ENCODE measurements at places on chromosomes 6 and 20.
A peak's percentile ranks its signal among the peaks of the same experiment; 100 is the strongest.

DNA sequence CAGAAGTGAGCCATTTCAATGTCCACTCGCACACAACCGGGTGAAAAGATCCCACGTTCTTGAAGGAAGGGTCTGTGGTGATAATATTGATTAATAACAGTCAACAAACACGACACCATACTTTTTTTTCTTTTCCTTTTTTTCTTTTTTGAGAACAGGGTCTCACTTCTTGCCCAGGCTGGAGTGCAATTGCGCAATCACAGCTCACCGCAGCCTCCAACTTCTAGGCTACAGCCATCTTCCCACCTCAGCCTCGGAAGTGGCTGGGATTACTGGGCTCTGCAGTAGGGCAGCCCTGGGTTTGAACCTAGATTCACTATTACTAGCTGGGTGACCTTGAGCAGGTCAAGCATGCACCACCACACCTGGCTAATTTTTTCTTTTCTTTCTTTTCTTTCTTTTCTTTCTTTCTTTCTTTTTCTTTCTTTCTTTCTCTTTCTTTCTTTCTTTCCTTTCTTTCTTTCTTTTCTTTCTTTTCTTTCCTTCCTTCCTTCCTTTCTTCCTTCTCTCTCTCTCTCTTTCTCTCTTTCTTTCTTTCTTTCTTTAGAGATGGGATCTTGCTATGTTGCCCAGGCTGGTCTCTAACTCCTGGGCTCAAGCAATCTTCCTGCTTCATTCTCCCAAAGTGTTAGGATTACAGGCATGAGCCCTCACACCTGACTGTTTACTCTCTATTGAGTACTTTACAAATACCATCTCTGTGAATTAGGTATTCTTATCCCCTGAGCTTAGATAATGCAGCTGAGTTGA is 123.9 kb downstream of the SNX5 start:
- DNase-seq, result no peak

DNA sequence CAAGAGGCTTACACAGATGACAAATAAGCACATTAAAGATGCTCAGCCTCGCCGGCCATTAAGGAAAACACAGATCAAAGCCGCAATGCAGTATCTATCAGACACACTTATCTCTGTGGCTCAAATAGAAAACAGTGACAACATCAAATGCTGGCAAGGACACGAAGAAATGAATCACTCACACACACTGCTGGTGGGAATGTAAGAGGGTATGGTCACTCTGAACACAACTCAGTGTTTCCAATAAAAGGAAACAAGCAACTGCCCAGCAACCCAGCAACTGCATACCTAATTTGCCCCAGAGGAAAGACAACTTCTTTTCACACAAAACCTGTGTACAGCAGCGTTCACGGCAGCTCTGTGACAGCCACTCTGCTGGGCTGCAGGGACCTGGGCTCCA is 155.8 kb downstream of the WDR27 start:
- peak; percentile 37 for DNase-seq

DNA sequence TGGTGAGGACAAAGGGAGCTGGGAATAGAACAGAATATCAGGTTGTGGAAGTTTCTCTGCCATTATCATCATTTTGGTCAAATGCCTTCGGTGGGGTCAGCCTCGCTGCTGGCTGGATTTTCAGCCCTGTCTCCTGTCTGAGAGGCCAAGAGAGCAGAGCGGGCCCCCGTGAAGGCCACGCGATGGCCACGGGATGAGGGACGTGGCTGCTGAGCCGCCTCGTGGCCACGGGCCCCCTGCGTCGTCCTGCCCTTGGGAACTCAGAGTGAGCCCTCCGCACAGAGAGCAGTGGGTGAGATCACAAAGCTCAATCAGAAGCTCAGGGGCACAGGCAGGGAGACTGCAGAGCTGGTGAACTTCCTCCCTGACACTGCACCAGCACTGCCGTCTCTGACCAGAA is 363.7 kb downstream of the CDH4 start:
- no peak for DNase-seq

DNA sequence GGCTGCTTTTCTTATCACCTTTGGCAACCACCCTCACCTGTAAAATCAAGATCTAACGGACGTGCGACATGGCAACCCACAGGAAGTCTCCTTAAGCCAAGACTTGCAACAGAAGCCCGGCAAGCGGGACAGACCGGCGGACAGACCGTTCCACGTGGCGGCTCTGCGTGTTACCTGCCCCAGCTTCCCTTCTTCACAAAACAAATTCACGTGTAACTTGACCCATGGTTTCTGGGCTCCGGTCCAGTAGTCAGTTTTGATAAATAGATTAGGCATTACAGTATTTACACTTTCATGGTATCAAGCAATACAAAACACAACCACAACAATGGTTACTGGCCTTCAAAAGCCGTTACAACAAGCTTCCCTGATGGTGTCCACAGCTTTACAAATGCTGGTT is 133.8 kb downstream of the PRND start:
- no peak for DNase-seq

GRCh38 chr6:34378470-34378869 is 14.0 kb downstream of the NUDT3 start:
- peak; percentile 56 for DNase-seq

DNA sequence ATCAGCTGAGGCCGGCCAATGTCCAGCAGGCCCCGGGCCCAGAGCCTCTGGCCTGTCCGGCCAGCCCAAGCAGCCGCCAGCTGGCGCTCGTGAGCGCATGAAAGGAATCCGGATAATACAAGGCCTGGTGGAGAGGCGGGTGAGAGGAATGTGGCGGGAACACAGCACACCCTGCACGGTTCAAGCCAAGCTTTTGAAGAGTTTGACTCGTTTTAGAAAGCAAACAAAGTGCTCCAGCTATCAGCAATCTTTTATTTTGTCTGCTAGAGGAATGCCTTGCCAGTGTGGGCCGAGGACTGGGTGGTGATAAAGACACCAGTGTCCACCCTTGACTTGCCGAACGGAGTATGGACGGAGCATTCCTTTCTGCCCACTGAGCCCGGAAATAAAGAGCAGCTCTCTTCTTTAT is 9.3 kb upstream of the NEDD9 start:
- no peak for DNase-seq

DNA sequence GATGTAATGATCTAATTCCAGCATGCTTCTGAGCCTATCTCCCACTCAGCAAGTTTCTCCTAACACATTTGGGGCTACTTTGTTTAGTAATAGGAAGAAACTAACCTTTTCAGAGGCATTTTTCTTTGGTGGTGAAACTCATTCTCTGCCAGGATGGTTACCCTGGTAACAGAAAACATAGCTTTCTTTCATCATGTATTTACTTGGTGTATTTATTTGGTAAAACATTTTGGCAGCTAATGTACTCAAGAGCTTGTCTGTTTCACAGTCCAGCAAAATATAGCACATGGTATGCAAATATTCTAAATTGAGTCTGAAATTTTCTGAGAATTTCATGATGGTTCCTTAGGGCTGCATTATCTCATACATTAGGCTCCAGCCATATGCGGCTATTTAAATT is 100.0 kb downstream of the SLC35B3 start:
- DNase-seq, result no peak

- DNase-seq, result no peak
Measured at GRCh38 chr6:86934365-86934764, 3.0 kb upstream of the HTR1E start.

GRCh38 chr20:62735331-62735821 is 26.7 kb downstream of the NTSR1 start:
- no peak for DNase-seq

- DNase-seq, result peak; percentile 86
Measured at GRCh38 chr6:52286798-52287432, 2.4 kb upstream of the MCM3 start.

GRCh38 chr6:63213325-63213724 is 2.1 kb downstream of the FKBP1C start:
- no peak for DNase-seq

- DNase-seq, result no peak
Measured at GRCh38 chr6:148583631-148584030, 163.2 kb upstream of the UST start.

DNA sequence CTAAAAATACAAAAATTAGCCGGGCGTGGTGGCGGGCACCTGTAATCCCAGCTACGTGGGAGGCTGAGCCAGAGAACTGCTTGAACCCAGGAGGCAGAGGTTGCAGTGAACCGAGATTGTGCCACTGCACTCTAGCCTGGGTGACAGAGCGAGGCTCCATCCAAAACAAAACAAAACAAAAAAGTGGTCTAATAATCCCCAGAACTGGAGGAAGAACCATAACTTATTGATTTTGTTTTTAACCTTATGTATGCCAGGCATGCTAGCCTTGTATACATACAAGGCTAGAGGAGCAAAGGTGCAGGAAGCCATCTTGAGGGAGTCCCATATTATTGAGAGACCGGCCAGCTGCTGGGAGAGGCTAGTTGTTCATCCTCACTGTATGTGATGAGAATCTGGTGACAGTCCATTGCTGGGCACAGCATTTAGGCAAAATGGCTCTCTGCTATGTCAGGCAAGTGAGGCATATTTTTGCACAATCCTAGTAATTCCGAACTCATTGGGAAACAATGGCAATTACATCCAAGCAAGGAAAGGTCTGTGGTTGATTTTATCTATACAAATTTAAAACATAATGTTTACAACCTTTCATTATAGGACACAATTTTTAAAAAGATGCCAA is 18.0 kb downstream of the HFE start:
- DNase-seq, result no peak

DNA sequence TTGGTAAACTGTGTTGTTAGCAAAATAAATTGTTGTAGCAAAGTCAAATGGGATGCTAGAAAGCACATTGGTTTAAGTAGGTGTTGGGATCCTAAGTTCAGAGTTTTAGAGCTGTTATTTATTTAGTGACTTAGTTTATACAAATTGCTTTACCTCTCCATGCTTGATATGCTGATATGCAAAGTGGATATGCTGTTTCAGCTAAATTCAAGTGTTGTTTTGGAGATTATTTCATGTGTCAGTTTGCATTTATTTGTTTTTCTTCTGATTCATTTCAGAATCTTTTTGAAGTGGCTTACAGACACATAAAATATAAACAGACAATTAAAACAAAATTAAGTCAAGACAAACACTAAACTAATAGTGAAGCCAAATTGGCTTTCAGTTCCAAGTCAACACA is 203.5 kb downstream of the ADGRB3 start:
- DNase-seq, result no peak

- peak; percentile 24 for DNase-seq
Measured at GRCh38 chr6:9025796-9026394, 590.5 kb upstream of the SLC35B3 start.

DNA sequence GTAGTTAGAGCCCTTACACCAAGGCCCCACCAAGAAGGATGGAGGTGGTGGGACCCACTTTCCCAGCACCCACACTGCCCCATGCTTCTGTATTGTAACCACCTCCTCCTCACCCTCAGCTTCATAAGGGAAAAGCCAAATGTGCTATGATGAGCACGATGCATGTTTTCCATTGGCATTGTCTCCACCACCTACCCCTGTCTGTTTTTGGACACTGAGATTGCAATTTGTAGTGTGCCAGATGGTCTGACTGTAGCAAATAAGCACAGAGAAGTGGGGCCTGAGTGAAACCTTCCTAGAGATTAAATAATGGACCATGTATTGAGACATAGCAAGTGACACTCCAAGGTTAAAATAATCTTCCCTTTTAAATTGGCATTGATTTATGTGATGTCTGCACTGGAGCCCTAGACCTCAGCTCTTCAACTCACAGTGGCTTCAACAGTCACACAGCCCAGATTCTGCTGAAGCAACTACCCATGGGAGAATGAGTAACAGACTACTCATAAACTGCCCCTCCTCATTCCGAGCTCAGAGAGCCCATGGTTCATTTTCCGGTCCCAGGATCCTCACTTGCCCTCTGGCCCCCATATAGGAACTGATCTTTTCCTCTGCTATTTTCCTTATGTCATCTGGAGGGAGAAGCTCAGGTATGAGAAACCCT is 177.9 kb downstream of the COL9A1 start:
- DNase-seq, result peak; percentile 26

DNA sequence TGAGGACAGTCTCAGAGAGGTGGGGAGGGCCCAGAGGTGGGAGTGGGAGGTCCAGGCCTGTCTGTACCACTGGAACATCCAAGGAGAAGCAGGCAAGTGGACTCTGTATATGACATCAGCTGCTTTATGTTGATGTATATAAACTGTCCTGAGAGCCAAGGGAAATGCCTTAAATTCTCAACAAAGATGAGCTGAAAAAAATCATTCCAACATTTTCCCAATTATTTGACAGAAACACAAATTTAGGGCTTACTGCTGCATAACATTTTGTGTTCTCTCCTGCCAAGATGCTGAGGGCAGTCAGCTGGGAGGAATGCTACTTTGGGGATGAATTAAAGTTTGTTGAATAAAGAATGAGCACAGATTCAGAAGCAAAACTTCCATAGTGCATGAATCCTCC is 52.8 kb downstream of the FOXC1 start:
- peak; percentile 8 for DNase-seq

DNA sequence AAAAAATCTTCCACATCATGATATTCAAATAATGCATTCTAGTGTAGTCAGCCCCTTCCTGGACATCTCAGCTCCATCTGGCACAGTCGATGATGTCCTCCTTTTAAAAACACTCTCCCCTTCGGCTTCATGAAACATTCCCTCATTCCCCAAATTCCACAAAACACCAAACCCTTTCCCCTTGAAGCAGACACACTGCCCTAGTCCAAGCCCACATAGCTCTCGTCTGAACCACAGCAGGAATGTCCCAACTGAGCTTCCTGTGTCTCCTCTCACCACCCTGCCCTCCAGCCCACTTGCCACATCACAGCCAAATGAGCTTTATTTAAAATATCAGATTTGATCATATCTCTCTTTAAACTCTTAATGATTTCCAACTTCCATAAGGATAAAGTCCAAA is 106.4 kb upstream of the CARMIL1 start:
- DNase-seq, result peak; percentile 96

- peak; percentile 33 for DNase-seq
Measured at GRCh38 chr6:2245877-2246863, 765 bp upstream of the GMDS start.

DNA sequence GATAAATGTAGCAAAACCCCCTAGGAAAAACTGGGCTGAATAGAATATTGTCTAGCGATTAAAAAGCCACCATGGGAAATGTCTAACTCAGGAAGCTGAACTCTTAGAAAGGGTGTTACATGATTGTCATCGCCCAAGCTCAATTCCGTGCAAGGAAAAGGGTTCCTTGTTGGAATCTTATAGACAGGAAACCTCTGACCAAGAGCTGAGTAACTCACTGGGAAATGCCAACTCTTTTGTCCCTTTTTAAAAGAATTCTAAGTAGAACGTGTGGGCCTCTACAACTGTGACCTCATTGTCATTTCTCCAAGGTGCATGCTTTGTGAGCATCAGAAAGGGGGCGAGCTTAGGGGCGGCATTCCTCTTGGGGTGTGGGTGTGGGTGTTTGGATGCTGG is 88.1 kb downstream of the SYNJ2 start:
- no peak for DNase-seq

- no peak for DNase-seq
Measured at GRCh38 chr6:142195862-142196541, 48.9 kb downstream of the VTA1 start.

- DNase-seq, result no peak
Measured at GRCh38 chr6:25167961-25168360, 111.2 kb upstream of the CARMIL1 start.

Data from foreskin fibroblast (primary cell).